ENCODE measurements at places on chromosomes 5 and 9. TPM values are rescaled to one million over a fixed set of nuclear protein-coding genes. Genes with fewer than 3 reads are reported as not detected.

NR2F1-AS1 gene
- total RNA-seq = 0.45 TPM

PRSS3 gene
- total RNA-seq = not detected

GRCh38 chr5:74517700-74518099 is 122.8 kb downstream of the ENC1 start:
- peaks cover 19% of the 10 kb centered on the region for H3K4me1 ChIP-seq
- no peaks in the 10 kb centered on the region for H3K36me3 ChIP-seq
- H3K27ac ChIP-seq = no peak overlapping the region
- no peaks in the 10 kb centered on the region for H3K27me3 ChIP-seq

DNA sequence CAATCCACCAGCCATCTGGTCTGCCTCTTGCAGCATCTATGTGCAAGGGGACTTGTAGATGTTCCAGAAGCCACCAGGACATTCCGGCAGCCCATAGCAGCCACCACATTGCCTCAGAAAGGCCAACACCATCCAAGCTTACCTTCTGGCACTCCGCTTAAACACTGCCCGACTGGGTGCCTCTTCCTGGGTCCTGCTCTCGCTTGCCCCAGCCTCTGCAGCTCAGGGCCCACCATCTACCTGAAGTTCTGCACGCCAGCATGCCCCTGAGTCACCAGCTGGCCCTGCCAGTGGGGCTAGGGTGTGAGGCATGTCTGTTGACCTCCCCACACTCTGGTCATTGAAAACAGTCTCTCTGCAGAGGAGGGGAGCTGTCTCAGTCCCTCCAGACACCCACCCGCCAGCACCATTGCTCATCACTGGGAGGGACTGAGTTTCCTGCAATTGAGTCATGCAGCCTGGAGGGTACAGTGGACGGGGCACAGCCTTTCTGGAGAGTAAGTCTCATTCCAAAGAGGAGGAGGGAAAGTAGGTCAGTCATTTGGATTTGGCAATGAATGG is 16.9 kb upstream of the COL5A1 start:
- H3K4me3 ChIP-seq = no peak overlapping the region
- no peaks in the 10 kb centered on the region for H3K36me3 ChIP-seq
- peaks cover 27% of the 10 kb centered on the region for H3K4me1 ChIP-seq
- no peak overlapping the region for H3K27ac ChIP-seq

GRCh38 chr9:136062657-136063439 is 32.2 kb downstream of the NACC2 start:
- no peak overlapping the region for H3K27ac ChIP-seq
- no peaks in the 10 kb centered on the region for H3K4me1 ChIP-seq
- no peak for DNase-seq
- H3K27me3 ChIP-seq = no peaks in the 10 kb centered on the region

DNA sequence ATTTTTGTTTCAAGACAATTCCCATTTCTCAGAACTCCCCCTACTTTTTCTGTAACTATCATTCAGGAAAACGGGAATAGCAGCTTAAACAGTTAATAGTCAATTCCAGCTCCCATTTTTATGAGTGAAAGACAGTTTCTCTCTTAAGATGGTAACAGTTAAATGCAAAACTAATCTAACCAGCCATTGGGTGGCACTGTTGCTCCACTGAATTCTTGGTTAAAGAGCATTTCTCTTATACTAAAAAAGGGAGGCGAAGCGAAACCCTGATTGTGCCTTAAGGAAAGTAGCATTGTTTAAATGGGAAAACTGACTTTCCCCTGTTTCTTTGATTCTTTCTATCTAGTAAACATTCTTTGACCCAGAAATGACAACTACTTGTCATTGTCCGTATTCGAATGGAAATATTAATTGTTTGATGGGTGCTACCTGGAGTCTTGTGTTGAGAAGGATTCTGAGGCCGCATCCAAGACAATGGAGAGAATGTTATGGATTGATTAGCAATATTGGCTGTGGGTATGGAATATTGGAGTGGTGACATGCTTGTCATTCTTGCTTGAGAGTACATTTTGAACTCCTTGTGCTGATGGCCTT is 507.8 kb downstream of the MAT2B start:
- DNase-seq = peak; percentile 90
- no peak overlapping the region for H3K27ac ChIP-seq
- no peak overlapping the region for H3K4me3 ChIP-seq
- H3K4me1 ChIP-seq = peaks cover 15% of the 10 kb centered on the region
- H3K36me3 ChIP-seq = no peaks in the 10 kb centered on the region

All from cardiac muscle cell (in vitro differentiated cells and primary cell).